Activated CD4-positive, alpha-beta memory T cell treated with anti-CD3 and anti-CD28 coated beads for 36 hours (primary cell): ENCODE measurements at places on chromosomes 5 and 9.

GRCh38 chr5:170201311-170201710 lies 31.5 kb upstream of the C5orf58 start:
- H3K4me1 ChIP-seq = no peaks in the 10 kb centered on the region
- H3K27ac ChIP-seq = no peak overlapping the region
- no peaks in the 10 kb centered on the region for H3K36me3 ChIP-seq
- H3K4me3 ChIP-seq = no peak overlapping the region

- no peaks in the 10 kb centered on the region for H3K27me3 ChIP-seq
- H3K36me3 ChIP-seq = peaks cover 1% of the 10 kb centered on the region
- no peak overlapping the region for H3K4me3 ChIP-seq
Measured at GRCh38 chr5:10695055-10695649, 65.9 kb downstream of the DAP start.

DNA sequence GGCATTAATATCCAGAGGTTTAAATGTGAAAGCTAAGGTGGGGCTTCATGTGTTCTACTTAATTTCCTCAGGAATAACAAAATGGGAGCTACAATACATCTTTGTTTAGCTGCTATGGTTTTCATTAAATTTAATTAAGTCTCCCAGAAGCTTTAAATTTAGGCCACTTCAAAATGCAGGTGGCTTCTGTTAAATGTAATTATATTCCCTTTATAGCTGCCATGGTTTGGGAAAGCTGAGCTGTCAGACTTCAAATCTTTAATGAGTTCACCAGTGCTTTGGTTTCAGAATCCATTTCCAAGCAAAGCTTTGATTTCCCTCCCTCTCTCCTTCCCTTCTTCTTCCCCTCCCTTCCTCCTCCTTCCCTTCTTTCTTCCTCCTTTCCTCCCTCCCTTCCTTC lies 58.4 kb upstream of the FAM170A start:
- H3K4me1 ChIP-seq = no peaks in the 10 kb centered on the region
- H3K4me3 ChIP-seq = no peak overlapping the region
- peaks cover 3% of the 10 kb centered on the region for H3K27me3 ChIP-seq
- DNase-seq = no peak
- no peak overlapping the region for H3K27ac ChIP-seq
- H3K36me3 ChIP-seq = no peaks in the 10 kb centered on the region

- DNase-seq = no peak
Measured at GRCh38 chr5:53929570-53929969, 369.1 kb downstream of the NDUFS4 start.

- no peak overlapping the region for H3K27ac ChIP-seq
- no peaks in the 10 kb centered on the region for H3K4me1 ChIP-seq
- peaks cover 30% of the 10 kb centered on the region for H3K27me3 ChIP-seq
- H3K36me3 ChIP-seq = no peaks in the 10 kb centered on the region
- H3K4me3 ChIP-seq = no peak overlapping the region
- no peak for DNase-seq
Measured at GRCh38 chr5:156444753-156445291, 117.9 kb downstream of the SGCD start.

GRCh38 chr5:132291026-132291425 lies 3.2 kb upstream of the SLC22A4 start:
- H3K27me3 ChIP-seq = peaks cover 9% of the 10 kb centered on the region
- peaks cover 8% of the 10 kb centered on the region for H3K4me1 ChIP-seq
- no peak overlapping the region for H3K27ac ChIP-seq
- DNase-seq = no peak
- H3K36me3 ChIP-seq = peaks cover 3% of the 10 kb centered on the region

- no peaks in the 10 kb centered on the region for H3K27me3 ChIP-seq
- no peak overlapping the region for H3K27ac ChIP-seq
- H3K4me3 ChIP-seq = no peak overlapping the region
- DNase-seq = no peak
- no peaks in the 10 kb centered on the region for H3K4me1 ChIP-seq
- H3K36me3 ChIP-seq = no peaks in the 10 kb centered on the region
Measured at GRCh38 chr5:12614608-12615007, 710.4 kb upstream of the CTNND2 start.

DNA sequence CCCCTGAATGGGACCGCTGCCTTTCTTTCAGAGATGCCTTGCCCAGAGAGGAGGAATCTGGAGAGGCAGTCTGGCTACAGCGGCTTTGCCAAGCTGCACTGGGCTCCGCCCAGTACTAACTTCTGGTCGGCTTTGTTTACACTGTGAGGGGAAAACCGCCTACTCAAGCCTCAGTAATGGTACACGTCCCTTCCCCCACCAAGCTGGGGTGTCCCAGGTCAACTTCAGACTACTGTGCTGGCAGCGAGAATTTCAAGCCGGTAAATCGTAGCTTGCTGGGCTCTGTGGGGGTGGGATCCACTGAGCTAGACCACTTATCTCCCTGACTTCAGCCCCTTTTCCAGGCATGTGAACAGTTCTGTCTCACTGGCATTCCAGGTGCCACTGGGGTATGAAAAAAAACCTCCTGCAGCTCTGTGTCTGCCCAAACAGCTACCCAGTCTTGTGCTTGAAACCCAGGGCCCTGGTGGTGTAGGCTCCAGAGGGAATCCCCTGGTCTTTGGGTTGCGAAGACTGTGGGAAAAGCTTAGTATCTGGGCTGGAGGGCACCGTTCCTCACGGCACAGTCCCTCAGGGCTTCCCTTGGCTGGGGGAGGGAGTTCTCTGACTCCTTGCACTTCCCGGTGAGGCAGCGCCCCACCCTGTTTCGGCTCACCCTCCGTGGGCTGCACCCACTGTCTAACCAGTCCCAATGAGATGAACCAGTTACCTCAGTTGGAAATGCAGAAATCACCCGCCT lies 171.2 kb downstream of the CWC27 start:
- H3K4me1 ChIP-seq = no peaks in the 10 kb centered on the region
- no peak overlapping the region for H3K27ac ChIP-seq
- no peaks in the 10 kb centered on the region for H3K27me3 ChIP-seq
- no peak overlapping the region for H3K4me3 ChIP-seq
- H3K36me3 ChIP-seq = peaks cover 27% of the 10 kb centered on the region

GRCh38 chr9:109969573-109970237 lies 189.7 kb downstream of the PALM2AKAP2 start:
- no peaks in the 10 kb centered on the region for H3K27me3 ChIP-seq
- no peak for DNase-seq
- H3K36me3 ChIP-seq = no peaks in the 10 kb centered on the region
- H3K27ac ChIP-seq = no peak overlapping the region

GRCh38 chr5:22947921-22948320 lies 94.8 kb upstream of the CDH12 start:
- no peaks in the 10 kb centered on the region for H3K4me1 ChIP-seq
- no peak overlapping the region for H3K4me3 ChIP-seq
- no peak overlapping the region for H3K27ac ChIP-seq
- DNase-seq = no peak
- no peaks in the 10 kb centered on the region for H3K36me3 ChIP-seq

DNA sequence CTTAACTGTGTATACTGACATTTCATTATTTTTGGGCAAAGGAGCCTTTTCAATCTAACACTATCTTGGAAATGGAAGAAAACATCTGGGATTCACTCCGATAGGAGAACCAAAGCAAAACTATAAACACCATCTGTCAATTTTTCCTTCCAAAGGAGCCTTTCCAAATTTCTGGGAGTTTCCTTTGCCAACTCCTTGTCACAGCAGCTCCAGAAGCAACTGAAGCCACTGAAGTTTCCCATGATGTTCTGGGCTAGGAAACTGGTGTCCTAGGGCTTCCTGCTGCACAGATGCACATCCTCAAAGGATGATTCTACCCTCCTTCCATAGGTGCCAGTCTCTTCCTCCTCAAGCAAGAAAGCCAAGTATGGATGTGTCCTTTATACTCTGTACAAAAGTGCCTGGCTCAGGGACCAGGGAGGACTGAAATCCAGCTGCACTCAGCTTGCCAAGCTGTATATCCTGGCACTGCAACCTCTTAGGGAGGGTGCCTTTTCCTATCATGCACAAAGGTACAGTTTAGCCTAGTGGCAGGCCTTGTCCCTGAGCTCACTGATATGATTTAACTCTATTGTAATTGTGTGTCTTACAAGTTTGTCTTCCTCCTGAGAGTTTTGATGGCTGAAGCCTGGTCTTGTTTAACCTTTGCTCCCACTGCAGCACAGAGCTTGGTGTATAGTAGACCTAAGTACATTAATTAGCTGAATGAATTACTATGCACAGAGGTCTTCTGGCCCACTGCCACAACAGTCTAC lies 8.4 kb upstream of the UBAP1 start:
- peaks cover 3% of the 10 kb centered on the region for H3K4me1 ChIP-seq
- no peak overlapping the region for H3K4me3 ChIP-seq
- no peaks in the 10 kb centered on the region for H3K27me3 ChIP-seq
- DNase-seq = no peak

DNA sequence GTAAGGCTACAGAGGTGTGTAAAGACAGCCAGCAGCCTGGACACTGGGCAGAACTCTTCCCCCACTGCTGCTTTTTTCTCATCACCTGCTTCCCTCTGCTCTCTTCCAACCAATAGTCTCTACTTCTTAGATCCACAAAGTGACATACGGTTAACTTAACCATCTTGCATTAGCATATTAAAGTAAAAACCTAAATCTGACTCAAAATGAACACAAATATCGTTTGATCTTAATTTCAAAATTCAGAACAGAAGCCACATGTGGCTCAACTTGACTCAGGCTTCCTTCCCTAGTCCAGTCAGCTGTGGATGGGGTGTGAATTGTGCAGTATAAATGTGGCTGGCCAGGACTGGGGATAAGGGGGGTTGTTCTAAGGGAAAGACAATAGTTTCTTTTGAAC lies 114.3 kb downstream of the STARD4 start:
- H3K4me1 ChIP-seq = peaks cover 20% of the 10 kb centered on the region
- H3K36me3 ChIP-seq = peaks cover 31% of the 10 kb centered on the region
- peak; percentile 30 for DNase-seq
- no peak overlapping the region for H3K27ac ChIP-seq

DNA sequence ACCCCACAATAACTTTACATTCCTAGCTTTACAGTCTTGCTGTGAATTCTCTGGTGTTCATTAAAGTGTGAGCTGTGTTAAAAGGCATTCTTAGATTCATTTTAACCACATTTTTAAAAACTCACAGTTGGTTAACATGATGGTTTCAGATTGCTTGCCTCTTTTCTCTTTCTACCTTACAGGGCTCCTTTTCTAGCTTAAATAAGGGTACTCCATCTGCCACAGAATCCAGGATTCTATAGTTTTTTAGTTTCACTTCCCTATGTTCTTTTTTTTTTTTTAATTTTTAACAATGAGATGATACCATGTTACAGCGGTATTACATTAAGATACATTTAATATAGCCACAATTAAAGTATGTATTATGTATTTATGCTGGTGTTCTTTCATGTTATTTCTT lies 3.9 kb upstream of the FBXO4 start:
- no peak overlapping the region for H3K4me3 ChIP-seq
- H3K27ac ChIP-seq = no peak overlapping the region
- no peaks in the 10 kb centered on the region for H3K27me3 ChIP-seq

DNA sequence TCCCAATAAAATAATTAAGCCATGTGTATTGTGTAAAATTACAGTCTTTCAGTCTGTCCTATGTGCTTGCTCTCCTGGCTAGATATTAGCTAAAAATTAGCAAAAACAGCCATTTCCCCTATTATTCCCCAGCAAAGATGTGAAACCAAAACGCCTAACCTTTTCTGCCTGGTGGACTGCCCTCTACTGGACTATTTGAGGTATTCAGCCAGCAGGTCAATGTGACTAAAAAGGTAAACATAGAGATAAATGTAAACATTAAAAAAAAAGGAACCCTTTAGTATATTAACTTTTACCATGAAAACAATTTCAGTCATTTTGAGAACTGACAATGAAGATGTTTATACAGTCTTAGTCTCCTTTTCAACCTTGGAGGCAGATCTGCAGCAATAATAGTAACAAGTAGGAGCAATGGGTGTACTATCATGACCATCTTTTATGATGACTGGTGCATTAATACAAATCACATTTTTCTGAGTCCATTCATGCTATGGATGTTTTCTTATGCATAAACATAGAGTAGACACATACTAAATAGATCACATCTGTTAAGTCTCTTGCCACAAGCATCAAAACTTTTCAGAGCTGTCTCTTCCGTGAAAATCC lies 10.1 kb downstream of the ATG12 start:
- peaks cover 8% of the 10 kb centered on the region for H3K4me1 ChIP-seq
- peaks cover 59% of the 10 kb centered on the region for H3K36me3 ChIP-seq
- H3K4me3 ChIP-seq = no peak overlapping the region
- no peak overlapping the region for H3K27ac ChIP-seq
- H3K27me3 ChIP-seq = no peaks in the 10 kb centered on the region
- DNase-seq = peak; percentile 19

DNA sequence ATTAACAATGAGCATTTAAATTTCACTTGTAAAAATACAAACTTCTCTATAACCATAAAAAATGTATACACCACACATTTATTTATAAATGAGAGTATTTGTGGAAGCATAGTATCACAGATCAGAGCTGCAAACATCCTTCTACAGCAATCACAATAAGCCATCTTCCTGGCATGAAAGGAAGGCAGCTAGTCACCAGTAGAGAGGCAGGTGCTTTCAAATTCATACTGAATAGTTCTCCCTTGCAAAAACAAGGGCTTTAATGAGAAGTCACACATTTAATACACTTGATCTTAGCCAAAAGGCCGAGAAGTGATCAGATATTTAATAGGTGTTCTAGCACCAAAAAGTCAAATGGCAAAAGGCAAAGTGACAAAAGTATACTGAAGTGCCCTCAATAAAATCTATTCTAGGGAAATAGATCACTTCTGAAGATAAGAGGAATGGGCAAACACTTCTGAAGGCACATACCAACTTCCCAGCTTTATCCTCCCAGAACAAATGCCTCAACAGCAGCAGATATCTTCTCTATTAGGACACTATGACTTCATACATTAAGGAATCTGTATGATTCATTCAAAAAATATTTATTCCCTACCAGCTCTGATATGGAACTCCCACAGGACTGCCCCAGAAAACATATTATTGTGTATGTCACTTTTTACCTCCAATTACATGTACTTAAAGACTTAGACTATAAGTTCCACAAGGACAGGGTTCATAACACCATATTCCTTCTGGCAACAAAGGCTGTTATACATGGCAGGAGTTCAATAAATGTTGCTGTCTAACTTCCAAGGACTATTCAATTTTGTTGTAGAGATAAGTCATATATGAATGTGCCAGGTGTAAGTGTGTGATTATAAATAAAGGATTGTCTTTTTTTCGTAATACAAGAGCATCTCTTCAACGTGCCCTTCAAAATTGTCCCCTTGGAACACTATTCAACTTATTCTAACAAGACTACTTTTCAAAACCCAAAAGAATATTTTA lies 31.7 kb downstream of the MAPKAP1 start:
- H3K27me3 ChIP-seq = no peaks in the 10 kb centered on the region
- DNase-seq = no peak
- H3K27ac ChIP-seq = no peak overlapping the region
- peaks cover 8% of the 10 kb centered on the region for H3K4me1 ChIP-seq
- peaks cover 4% of the 10 kb centered on the region for H3K36me3 ChIP-seq

- DNase-seq = no peak
- no peak overlapping the region for H3K4me3 ChIP-seq
- no peaks in the 10 kb centered on the region for H3K27me3 ChIP-seq
- H3K27ac ChIP-seq = no peak overlapping the region
- H3K4me1 ChIP-seq = no peaks in the 10 kb centered on the region
Measured at GRCh38 chr9:105969636-105970035, 275.3 kb downstream of the TMEM38B start.
